Activated naive CD4-positive, alpha-beta T cell treated with anti-CD3 and anti-CD28 coated beads, Interleukin-2, amount 10 ng/mL, durations not matched to agents 7 days and 5 days (primary cell): ENCODE measurements at places on chromosomes 4 and X.

- no peak for DNase-seq
Measured at GRCh38 chrX:73876911-73877310, 313.9 kb downstream of the CHIC1 start.

DNA sequence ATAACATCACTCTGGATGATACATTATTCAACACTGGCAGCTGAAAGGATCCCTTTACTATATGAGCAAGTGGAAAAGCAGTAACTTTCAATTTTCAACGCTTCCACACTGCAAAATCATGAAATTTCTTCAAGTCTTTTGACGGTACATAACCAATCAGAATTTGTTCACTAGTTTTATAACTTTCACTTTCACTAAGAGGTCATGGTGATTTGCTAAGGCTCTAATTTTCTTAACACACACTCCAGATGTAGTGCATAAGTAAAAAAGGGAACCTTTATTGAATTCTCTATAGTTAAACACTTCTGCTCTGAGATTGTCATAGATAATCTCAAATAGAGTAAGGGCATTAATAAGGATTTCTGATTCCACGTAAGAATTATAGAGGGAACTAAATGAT lies 4.1 kb downstream of the ARMCX2 start:
- no peak for DNase-seq

DNA sequence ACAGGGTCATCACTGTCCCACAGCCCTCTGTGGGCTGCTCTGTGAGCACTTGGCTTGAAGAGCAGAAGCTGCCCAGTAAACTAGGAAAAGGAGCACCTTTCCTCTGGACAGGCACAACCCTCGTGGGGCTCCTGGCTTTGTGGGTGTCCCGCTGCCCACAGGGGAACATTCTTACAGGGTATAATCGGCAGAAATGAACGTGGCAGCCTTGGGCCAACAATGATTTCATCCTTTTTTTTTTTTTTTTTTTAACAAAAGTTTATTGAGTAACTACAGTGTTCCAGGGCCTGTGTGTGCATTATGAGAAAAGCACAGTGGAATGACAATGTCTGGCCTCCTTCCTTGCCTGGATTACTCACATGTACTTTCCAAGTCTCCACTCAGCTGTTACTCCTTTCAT lies 197.2 kb downstream of the PDGFC start:
- no peak for DNase-seq

- DNase-seq: peak; percentile 45
Measured at GRCh38 chr4:10098780-10099160, 17.8 kb downstream of the WDR1 start.

DNA sequence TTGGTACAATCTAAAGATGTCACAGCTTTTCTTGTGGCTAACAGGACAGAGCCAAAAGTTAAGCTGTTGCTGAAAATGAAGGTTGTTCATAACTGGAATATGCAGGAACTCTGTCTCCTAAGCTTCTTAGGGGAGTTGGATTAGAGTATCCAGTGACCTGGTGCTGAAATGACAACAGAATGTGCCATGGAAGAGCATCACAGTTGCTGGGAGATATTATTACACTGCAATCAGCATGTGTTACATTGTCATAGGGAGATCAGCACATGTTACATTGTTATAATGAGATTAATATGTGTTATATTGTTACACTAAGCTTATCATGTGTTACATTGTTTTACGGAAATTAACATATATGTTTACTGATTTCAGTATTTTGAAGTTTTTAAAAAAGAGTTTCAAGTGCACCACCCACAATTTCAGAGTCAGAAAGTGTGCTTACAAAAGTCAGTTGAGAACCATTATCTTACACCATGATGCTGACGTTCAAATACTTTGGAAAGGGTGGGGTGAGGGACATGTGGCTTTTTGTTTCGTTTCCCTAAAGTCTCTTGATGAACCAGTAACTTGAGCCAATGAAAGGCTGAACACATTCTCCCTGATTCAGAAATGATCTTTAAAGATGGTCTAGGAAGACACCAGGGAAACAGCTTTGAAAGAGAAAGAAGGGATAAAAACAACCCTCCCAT lies 113.4 kb downstream of the DRD5 start:
- DNase-seq: no peak

DNA sequence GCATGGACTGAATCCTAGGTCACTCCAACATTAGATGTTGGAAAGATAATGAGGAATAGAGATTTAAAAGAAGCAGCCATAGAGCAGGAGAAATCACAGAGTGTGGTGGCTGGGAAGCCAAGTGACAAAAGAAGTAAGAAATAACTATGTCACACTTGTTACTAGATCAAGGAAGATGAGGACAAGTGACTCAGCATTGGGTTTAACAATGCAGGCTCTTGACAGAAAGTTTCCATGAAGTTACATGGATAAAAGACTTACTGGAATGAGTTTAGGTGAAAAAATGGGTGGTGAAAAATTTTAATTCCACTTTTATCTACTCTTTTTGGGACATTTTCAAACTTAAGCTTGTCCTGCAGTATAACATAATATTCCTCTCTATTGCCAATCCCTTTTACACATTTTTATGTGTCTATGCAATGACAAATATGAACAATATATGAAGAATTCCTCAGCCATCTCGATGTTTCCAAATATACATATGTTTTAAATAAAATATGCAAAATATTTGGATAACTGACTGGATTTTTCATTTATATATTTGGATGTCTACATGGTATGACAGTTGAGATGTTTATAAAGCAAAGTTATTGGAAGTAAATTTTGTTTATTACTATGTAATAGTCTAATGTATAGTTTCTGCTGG lies 462.6 kb downstream of the IL15 start:
- no peak for DNase-seq

GRCh38 chr4:7786040-7786439 lies 153.6 kb downstream of the AFAP1 start:
- no peak for DNase-seq

- no peak for DNase-seq
Measured at GRCh38 chr4:74527049-74527448, 82.1 kb downstream of the AREG start.

GRCh38 chrX:123756320-123756719 lies 23.5 kb upstream of the THOC2 start:
- no peak for DNase-seq
